ENCODE measurements at places on chromosomes 1 and 21.

DNA sequence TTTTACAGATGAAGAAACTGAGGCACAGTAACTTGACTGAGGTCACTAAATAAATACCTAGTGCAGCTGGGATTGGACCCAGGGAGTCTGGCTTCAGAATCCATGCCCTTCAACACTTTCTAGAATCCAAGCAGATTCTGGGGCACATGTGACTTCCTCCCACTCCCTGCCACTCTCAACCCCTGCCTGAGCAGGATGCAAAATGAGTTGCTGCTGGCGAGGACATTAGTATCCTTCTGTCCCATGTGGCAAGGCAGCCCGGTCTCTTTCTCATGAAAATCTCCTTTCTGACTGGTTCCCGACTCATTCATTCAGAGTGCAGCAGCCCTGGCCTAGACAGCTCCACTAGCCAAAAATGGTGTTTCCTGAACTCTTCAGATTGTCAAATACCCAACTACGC, 28.4 kb downstream of the TNNT2 start:
- no peak for DNase-seq

DNA sequence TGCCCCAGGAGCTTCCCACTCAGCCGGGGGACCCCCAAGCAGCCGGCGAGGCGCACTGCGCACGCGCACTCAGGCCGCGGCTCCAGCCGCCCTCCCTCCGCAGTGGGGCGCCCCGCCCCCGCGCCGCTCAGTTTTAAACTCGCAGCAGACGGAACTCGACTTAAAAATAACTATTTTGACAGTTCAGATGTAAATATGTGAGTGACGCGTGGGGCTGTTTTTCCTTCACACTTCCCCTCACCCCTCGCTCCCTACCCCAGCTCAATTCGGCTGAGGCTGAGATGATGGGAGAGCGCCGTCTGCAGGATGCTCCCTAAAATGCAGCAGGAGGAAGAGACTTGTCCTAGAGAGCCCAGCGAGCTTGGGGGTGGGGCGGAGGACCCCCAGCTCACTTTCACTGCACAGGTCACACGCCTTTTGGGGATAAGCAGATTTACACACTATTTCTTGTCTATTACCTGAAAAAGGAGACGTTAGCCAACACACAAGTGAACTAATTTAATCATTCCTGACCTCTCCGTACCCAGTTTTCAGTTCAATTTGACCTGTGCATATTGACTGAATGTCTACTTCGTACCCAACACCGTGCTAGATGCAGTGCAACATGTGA, 8.9 kb upstream of the LEMD1 start:
- DNase-seq, result peak; percentile 72

DNA sequence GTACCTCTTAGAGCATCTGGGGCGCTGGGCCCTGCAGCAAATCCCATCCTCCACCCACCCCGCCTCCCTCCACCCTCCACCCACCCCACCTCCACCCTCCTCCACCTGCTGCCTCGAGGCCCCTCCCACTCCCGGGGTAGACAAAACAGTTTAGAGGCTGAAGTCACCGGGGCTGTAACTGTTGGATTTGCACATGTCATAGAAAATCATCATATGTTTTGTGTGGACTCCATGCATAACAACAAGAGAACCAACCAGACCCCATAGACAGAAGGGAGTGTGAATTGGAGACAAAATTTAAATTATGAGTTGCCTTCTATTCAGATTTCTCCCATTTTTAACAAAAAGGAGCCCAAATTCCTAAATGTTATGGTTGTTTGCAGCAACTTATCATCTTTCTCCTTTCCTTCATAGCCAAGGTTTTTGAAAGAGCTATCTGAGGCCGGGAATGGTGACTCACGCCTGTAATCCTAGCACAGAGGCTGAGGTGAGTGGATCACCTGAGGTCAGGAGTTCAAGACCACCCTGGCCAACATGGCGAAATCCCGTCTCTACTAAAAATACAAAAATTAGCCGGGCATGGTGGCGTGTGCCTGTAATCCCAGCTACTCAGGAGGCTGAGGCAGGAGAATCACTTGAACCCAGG, 28.2 kb upstream of the LGALS8 start:
- DNase-seq, result no peak

- no peak for DNase-seq
Measured at GRCh38 chr1:116842654-116843053, 67.1 kb upstream of the PTGFRN start.

GRCh38 chr21:45289655-45290515, 2.2 kb upstream of the POFUT2 start:
- peak; percentile 20 for DNase-seq

DNA sequence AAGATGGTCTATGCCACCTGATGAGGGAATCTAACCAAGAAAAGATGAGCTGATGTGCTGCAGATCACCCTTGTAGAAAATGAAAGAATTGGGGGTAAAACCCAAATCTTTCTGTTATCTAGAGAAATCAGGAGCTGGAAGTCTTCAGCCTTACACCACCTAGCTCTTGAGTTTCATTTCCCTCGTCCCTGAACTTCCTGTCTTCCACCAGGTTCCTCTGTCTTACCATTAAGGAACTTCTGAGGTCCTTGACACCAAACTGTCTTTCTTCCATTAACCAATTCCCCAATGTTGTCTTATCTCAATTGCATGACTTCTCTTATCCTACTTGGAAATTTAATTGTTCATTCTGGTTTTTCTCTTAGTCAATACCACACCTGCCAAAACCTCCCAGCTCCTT, 31.5 kb downstream of the LPAR3 start:
- no peak for DNase-seq

DNA sequence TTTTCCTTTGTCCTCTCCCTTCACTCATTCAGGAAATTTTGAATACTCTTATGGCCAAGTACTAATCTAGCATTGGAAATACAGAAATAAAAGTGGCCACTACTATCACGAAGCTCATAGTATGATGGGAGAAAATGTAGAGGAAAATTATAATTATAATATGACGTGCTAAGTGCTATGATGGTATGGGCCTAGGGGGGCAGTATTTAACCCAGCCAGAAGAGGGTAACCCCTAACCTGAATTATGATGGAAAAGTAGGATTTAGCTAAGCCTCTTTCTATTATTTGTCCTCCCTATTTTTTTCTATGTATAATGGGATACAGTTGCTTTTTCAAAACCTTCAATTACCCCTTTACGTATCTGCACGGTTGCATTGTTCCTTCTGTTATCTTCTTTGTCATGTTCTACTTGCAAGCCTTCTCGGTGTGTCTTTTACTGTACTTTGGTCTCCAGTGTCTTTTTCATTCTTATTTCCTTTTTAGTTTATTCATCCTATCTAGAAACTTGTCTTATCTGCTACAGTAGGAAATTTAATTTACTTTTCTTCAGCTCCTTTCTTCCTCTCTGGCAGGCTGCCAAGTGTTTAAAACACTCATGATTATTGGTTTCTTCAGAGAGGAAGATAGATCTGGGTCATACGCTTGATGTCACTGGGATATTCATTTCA, 88.8 kb upstream of the GPR52 start:
- DNase-seq, result no peak

- no peak for DNase-seq
Measured at GRCh38 chr1:119885903-119886783, 10.2 kb downstream of the ADAM30 start.

- DNase-seq, result no peak
Measured at GRCh38 chr1:18974606-18975005, 18.1 kb upstream of the IFFO2 start.

DNA sequence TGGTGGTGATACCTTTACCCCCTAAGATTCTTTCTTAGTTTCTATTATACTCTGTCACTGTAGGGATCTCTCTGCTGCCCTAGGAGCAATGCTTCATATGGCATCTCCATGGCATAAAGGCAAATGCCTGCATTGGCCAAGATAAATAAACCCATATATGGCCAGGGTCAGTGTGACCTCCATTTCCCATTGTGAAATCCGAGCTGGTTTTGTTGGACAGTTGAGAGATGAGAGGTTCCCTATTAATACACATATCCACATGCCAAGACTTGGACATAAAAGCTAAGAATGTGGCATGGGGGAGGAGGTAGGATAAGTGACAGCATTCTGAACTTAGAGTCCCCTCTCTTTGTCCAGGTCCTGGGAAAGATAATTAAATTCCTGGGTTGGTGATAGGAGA, 1.4 kb downstream of the TPM3 start:
- no peak for DNase-seq

DNA sequence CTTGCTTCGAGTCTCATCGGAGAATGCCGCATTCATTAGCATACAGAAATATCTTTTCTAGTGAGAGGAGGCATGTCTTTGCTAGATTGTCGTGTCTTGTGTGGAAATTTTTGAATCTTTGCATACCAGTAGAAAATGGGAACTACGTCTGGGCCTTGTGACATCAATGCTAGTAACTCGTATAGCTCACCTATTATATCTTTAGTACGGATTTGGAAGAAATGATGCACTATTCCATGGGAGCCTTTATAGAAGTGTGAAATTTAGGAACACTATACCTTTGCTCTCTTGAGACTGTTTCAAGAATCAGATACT, 835 bp downstream of the UHMK1 start:
- no peak for DNase-seq

DNA sequence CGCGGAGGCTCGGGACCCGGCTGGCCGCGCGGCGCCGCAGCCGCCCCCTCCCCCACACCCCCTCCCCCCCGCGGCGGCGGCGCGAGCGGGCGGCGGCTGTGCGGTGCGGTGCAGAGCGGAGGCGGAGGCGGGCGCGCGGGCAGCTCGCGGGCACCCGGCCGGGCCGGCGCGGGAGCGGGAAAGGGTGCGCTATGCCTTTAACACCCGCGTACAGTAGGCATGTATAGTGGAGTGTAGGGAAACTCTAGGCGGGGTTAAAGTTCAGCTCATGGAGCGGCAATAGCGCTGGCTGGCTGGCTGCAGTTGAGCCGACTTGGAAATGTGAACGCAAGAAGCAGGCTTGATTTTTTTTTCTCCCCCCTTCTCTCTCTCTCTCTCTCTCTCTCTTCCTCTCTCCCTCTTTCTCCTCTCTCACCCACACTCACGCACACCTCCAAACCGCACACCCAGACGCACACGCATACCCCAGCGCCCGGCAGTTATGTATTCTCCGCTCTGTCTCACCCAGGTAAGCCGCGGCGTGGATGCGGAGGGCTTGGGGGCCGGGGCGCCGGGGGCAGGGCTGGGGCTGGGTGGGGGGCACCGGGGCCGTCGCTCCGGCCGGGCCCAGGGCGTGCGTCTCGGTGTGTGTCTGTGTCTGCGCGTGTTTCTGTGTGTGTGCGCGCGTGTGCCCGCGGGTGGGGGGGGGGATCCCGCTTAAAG, at the start of gene NFIA:
TSS of gene NFIA (plus strand) at position 251 of the 702 bp plus-strand sequence.
- DNase-seq, result peak; percentile 79
